Bronchial epithelial cell (primary cell): ENCODE measurements at places on chromosomes 1 and 21. TPM values are rescaled to one million over a fixed set of nuclear protein-coding genes. Genes with fewer than 3 reads are reported as not detected.
A peak's percentile ranks its signal among the peaks of the same experiment; 100 is the strongest.

Gene TNFRSF8
- not detected in 2 replicates for total RNA-seq

DNA sequence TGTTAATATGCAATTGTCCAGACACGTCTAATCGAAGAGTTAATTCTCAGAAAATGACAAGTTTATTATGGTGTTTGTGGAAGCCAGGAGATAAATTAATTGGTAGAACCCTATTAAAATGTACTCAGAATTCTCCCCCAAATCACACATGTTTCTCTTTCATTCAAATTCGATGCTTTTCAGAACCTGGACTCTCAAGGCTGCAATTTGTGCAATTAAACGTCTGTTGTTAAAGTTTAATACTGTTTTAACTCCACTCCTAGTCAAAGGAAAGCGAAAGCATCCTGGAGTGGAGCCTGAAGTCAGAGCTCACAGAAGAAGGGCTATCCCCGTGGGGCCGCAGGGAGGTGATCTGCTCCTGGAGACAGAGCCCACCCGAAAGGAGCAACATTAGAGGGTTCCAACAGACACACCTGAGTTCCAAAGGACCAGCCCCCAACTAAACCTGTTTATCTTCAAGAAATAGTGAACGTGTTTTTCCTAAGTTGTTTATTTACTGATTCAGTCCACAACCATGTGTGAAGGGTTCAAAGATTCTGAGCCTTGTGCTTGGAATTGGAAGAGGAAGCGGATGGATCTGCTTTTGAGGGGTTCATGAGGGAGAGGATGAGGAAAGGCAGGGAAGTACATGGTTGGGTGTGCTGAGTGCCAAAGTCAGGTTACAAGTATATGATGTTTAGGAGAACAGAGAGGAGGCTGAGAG lies 68.0 kb upstream of the AKT3 start:
- peak; percentile 5 for DNase-seq

DNA sequence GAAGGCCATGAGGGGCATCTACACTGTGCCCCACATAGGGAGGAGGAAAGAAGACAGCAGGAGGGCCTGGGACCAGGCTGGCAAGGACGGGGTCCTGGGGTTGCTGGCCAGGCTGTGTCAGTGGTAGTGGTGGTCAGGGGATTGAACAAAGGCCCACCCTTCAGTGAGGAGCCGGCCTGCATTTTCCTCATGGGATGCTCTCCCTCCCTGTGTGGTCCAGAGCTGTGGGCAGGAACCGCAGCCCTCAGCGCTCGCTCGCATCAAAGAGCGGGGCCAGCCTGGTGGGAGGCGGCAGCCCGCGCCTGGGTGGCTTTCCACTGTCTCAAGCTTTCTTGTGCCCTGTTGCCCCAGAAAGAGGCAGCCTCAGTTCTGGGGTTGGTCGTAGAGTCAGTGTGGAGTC lies 24.8 kb downstream of the LHX4 start:
- no peak for DNase-seq

DNA sequence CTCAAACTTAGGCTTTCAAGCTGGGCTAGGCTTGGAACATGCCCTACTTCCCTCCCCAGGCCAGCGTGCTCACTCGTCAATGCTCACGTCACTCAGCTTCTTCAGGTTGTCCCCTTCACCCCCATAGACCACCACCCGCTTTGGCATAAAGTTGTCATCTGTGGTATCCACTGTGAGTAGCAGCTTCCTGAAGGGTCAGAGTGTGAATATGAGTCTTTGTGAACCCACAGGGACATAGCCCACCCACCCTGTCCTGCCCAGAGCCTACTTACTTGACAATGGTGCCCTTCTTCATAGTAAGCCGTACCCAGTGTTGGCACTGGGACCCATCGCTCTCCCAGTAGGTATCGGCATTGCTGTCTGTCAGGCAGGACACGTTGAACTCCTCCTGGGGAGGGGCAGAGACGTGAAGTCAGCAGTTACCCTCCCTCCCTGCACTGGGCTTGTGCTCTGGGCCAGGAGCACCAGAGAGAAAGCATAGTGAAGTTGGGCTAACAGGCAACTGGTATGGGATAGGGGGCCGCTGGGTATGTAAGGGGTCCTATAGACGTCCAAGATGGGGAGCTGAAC lies 1.7 kb downstream of the HECTD3 start:
- no peak for DNase-seq

GRCh38 chr1:54800899-54801759 lies at the start of gene TTC22:
Gene TTC22, minus strand, starts transcription at chr1:54801323. Its CDS starts 160 bp downstream, at chr1:54801163.
- DNase-seq, result peak; percentile 64

Gene CELA2A
- not detected in 2 replicates for total RNA-seq

Gene CD48
- total RNA-seq, result not detected in 2 replicates

- DNase-seq, result no peak
Measured at GRCh38 chr1:56135069-56135863, 444.1 kb downstream of the PLPP3 start.

Gene TSPEAR
- not detected in 2 replicates for total RNA-seq

DNA sequence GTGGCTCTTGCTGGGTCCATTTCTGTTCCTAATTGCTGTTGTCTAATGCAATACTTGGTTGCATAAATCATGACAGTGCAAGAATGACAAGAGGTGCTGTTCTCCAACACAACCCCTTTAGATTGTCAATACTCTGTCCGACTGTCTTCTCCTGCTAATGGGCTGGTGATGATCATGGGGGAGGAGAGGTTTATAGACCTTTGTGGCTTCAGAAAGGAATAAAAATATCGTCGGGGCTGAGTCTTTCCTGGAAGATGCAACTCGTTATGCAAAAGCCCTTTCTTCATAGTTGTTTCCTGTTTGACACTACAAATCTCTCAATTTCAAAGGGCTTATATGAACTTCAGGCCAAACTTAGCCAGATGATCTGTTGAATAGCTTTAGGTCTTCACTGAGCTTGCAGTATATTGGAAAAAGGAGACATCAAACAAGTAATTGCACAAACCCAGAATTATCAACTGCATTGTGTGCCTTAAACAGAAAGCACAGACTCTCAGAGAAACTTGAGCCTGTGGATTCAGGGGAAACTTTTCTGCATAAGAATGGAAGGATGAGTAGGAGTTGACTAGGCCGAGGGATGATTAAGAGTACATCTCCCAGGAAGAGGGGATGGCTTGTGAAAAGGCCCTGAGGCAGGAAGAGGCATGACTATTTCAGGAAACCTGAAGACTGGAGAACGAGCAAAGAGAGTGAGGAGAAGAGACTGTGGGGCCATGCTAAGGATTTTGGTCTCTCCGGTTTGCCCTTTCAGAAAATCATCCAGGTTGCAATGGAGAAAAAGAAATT lies 107.6 kb downstream of the TSEN15 start:
- DNase-seq, result peak; percentile 67

Gene RRP1B
- 25.3 and 31.1 TPM in 2 replicates for total RNA-seq

GRCh38 chr1:2532485-2533160 lies 2.6 kb upstream of the HES5 start:
- DNase-seq, result no peak

- DNase-seq, result no peak
Measured at GRCh38 chr21:32529679-32530078, 55.6 kb downstream of the TCP10L start.

Gene IGSF9
- total RNA-seq, result 6.3 and 16.8 TPM in 2 replicates

Gene A3GALT2
- total RNA-seq, result not detected in 2 replicates

DNA sequence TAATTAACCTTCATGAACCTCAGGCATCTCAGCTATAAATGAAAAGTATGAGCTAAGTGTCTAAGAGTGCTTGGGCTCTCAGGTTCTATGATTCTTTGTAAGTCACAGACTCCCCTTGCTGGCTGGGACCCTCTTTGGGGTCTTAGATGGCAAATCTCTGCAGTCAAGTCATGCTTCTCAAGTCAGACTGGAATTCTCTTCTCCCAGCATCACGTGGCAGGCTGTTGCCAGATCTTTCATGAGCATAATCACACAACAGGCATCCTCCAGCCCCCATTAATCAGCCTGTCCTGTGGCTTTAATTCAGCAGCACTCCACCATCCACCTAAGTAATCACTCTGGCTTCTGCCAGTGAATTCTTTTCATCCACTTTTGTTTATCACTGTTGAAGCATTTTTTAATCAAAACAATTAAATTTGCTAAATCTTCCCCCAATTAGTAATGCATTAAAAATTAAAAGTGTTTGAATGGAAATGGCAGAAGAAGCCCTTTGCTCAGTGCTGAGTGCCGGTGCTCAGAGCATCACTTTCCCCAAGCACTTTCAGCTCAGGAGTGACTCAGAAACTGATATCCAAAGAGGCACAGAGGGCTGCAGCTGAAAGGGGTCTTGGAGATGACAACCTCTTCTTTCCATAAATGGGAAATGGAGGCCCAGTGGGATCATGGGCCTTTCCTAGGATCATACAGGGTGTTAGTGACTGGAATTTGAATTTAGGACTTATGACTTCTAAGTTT lies 50.2 kb downstream of the C8A start:
- no peak for DNase-seq

DNA sequence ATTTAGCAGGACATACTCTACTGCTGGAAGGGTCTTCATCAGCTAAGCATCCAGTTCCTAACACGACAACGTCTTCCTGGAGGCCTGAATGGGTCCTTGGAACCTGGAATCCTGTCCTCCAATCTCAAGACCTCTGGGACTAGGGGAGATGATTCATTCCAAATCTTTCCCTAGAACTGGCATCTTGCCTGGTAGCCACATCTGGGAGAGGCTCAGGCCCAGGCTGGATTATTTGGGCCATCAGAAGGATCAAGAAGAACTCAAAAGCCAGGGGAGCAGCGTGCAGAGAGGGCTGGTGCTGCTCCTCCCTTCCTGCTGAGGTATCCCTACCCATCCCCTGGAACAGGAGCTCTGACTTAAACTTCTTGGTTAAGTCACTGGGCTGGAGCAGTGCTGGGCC lies 2.8 kb upstream of the PHLDA3 start:
- DNase-seq, result peak; percentile 77

- no peak for DNase-seq
Measured at GRCh38 chr1:171446386-171446785, 38.9 kb upstream of the PRRC2C start.

- peak; percentile 10 for DNase-seq
Measured at GRCh38 chr1:42430286-42431135, 25.3 kb downstream of the ZMYND12 start.
